ENCODE measurements at places on chromosomes 7 and 10.
A peak's percentile ranks its signal among the peaks of the same experiment; 100 is the strongest.

- DNase-seq = no peak
Observed at GRCh38 chr7:6510476-6511133, 40.7 kb downstream of the GRID2IP start.

- no peak for DNase-seq
Observed at GRCh38 chr10:54940418-54940817, 139.4 kb upstream of the PCDH15 start.

- no peak for DNase-seq
Observed at GRCh38 chr10:1162481-1163203, 106.5 kb downstream of the WDR37 start.

DNA sequence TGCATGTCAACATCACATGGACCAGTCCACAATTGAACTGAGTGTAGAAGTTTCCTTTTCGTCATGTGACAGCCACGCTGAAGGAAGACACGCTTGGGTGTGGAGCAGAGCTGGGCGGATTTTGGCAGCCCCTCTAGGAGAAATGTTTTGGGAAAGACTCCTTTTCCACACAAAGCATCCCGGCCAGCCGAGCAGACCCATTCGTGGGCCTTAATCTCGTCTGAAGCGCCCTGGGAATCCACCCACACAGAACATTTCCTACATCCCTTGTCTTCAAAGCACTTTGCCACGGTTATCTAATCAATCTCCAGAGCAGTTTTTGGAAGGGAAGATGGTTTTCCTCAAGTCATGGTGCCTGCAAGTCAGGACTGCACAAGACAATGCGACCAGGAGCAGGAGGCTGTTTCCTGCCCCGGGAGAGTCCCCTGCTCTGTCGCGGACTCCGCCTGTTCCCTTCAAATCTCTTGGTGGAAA, 8.4 kb upstream of the IFT22 start:
- DNase-seq = no peak

GRCh38 chr7:115273139-115273772, 351.4 kb downstream of the MDFIC start:
- DNase-seq = no peak

DNA sequence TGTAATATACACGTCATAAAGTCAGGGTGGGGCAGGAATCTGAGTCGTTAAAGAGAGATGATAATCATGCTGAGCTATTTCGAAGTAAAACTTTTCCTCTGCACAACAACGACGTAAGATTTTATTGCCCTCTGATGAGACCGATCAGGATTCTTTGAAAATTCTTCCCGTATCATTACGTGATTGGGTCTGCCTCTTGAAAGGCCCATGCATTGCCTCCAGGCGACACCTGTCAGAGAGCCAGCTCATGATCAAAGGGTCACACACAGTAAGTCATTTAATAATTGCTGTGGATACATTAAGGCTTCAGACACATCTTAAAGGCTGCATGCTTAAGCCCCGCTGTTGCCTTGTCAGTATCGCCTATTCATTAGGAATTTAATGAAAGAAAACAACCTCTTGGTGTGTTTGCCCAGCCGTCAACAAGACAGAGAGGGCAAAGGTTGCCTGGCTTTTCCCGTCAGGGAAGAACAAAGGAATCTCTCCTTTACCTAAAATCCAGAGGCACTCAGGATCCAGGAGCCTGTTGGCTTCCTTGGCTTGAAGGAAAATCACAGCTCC, 189.0 kb upstream of the SH2B2 start:
- no peak for DNase-seq

DNA sequence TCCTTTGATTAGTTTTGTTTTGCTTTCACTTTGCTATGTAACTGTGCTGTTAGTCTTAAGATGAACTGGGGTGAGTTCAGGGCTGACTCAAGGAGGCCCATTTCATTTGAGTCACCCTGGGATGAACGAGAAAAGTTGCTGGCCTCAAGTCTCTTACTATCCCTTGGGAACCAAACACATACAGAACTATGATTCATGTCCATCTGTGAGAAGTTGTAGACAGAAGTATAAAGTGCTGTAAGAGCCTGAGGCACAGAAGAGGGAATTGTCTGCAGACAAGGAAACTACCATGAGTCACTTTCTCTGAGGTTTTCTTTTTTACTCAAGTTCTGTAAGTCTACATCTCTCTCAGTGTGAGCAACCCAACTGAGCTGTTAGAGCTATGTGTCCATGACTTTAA, 179.8 kb upstream of the CSTF2T start:
- DNase-seq = peak; percentile 59

DNA sequence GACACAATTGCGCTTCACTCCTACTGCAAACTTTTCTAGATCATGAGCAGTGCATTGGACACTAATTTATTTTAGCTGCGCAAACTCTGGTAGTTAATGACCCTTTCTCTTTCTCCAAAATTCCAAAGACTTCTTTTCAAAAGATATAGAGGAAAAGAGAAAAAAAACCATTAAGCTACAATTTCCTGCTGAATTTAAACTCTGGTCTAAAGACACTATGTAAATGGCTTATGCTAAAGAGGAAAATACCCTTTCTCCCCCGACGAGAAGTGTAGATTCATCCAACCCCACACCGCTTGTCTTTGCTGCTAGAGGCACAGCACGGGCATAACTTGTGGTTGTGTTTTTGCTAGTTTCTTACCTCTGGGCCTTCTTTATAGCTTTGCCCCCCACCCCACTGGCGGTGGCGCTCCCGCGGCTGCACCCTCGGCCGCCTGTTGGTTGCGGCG, 84.1 kb downstream of the SNX10 start:
- peak; percentile 66 for DNase-seq

GRCh38 chr10:660413-660969, 29.0 kb downstream of the DIP2C start:
- no peak for DNase-seq

- DNase-seq = no peak
Observed at GRCh38 chr10:123507298-123507697, 158.9 kb upstream of the GPR26 start.

GRCh38 chr7:12386313-12386740, 17.3 kb downstream of the VWDE start:
- DNase-seq = no peak

- no peak for DNase-seq
Observed at GRCh38 chr7:70568674-70569334, 563.1 kb upstream of the GALNT17 start.

DNA sequence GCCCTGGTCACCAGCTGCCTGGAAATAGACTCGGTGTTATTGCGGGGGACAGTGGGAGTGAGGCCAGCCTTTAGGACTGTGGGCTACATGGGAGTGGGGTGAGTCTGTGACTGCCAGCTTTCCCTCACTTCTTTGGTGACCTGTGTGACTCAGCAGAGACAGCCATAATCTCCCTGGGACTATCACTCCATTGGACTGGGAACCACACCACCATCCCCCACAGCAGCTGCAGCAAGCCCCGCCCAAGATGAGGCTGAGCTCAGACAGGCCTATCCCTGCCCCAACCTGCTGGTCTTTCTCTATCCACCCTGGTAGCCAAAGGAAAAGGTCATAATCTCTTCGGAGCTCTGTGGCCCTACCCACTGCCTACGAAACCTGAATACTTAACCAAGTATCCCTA, 263.2 kb downstream of the FZD1 start:
- no peak for DNase-seq

DNA sequence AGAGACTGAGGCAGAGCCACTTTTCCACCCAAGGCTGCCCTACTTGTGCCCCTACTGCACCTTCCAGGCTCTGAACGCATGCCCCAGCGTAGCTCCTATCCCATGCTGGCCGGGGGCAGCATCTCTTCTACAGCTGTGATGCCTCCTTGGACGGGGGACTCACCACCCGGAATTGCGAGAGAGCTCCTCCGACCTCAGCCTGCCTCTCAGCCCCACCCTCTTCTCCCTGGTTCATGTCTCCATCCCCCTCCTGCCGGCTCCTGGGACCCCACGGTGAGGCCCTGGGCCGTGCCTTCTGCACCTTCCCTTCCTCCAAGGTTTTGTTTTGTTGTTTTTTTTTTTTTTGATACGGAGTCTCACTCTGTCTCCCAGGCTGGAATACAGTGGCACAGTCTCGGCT, 112.4 kb downstream of the MICALL2 start:
- DNase-seq = no peak

- no peak for DNase-seq
Observed at GRCh38 chr7:93165447-93165846, 17.3 kb upstream of the SAMD9L start.

- DNase-seq = peak; percentile 55
Observed at GRCh38 chr10:58385784-58386112, 538 bp downstream of the TFAM start.

All from NB4 (cell line).